ENCODE measurements at places on chromosomes 2 and 18.

DNA sequence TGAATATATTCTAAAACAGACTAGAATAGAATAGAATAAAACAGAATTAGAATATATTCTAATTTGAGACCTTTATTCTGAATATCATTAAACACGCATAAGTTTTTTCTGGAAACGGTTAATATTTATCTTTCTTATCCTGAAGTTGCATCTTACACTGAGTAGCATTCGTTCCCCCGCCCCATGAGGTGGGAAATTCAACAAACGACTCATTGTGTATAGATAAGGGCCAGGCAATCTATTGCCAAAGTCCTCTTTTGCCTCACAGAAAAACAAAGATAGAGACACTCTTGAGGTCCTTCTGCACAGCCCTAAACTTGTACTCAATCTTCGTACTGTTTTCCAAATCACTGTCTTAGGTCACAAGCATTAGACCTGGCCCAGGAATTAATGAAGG lies 98.1 kb downstream of the COL6A3 start:
- DNase-seq, result no peak

- no peak for DNase-seq
Measured at GRCh38 chr2:26438926-26439325, 37.2 kb downstream of the DRC1 start.

- DNase-seq, result no peak
Measured at GRCh38 chr2:181444654-181445053, 12.5 kb upstream of the ITGA4 start.

DNA sequence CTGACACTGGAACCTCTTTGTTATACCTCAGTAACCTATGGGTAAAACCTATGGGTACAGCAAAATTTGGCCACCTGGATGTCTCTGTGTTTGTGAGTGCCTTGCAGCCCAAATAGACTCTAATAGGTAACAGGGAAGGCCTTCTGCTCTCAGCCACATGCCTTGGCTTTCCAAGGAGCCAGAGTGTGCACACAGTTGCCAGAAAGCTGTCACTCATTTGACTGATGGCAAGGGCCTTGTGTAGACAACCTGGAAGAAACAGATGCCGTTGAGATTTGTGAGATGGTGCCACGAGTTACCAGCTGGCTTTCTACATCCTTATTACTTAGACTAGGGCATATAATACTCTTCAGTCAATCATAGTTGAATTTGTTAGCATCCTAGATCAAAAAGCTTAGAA lies 90.1 kb upstream of the RAB12 start:
- no peak for DNase-seq

GRCh38 chr18:27301615-27302378 lies 116.7 kb upstream of the CHST9 start:
- DNase-seq, result no peak

- DNase-seq, result no peak
Measured at GRCh38 chr2:201208563-201209252, 25.8 kb downstream of the CASP10 start.

DNA sequence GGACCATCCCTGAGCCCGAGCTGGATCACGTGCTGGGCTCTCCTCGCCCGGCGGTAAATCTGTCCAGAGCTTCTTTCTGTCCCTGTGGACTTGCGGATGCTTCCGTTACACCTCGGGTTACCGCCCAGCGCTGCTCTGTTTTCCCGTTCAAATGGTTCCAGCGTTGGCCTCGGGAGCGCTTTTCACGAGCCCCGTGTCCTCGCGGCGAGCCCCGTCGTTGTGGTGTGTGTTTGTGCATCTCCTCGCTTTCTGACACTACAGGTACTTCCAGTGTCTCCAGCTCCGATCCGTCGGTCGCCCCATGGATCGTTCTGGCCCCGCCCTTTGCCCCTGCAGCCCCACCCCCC lies 77.4 kb downstream of the RTP5 start:
- no peak for DNase-seq

DNA sequence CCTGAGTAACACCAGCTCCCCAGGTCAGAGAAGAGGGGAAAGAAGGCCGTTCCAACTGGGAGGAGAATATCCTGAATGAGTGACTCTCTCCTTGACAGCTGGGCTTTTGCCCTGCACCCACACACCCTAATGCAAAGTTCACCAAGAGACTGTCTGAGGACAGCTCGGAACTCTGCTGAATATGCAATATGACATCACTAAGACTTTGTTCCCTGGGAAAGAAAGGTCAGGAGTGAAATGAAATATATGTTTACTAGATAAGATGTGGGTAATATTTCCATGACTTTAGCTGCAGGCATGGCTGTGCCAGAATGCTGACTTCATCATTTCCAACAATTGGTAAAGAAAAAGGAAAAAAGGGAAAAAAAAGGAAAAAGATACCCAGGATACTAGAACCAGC lies 488.2 kb upstream of the RAB6C start:
- DNase-seq, result no peak

- no peak for DNase-seq
Measured at GRCh38 chr18:58484989-58485981, 143.6 kb downstream of the ALPK2 start.

- no peak for DNase-seq
Measured at GRCh38 chr18:75048776-75049454, 160.0 kb downstream of the PTGR3 start.

- DNase-seq, result no peak
Measured at GRCh38 chr18:76161983-76162382, 333.1 kb downstream of the ZNF516 start.

GRCh38 chr2:74772046-74772445 lies 61.9 kb upstream of the HK2 start:
- no peak for DNase-seq

DNA sequence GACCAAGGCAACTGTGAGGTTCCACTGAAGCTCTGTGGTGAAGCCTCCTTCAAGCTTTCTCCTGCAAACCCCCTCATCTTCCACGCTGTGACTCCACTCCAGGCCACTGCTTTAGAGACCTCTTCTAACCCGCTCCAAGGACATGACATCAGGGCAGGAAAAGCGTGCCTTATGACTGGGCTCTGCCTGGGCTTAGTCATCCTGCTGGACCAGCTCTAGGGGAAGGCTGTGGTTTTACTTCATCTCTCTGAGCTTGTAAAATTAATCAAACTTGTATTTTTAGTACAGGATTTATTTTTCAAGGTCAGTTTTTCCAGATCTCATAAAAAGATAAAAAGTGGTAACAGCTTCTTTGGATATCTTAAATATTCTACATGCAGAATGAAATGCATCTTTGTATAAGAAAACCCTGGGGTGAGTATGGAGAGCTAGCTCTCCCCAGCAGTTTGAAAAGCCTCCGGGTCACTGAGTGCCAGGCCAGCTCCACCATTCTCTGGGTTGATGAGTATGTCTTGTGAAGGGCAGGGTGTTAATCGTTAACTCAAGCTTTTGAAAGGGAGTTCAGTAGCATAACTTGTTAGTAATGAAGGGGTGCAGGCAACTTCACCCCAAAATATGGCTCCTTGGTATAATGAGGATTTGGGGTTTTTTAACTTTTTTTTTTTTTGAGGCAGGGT lies 33.1 kb upstream of the YPEL5 start:
- DNase-seq, result no peak

- DNase-seq, result no peak
Measured at GRCh38 chr2:186697536-186697935, 3.7 kb downstream of the FAM171B start.

- DNase-seq, result no peak
Measured at GRCh38 chr2:100202567-100202966, 60.2 kb upstream of the AFF3 start.

GRCh38 chr2:197152451-197153228 lies 157.9 kb downstream of the ANKRD44 start:
- DNase-seq, result peak; percentile 73

GRCh38 chr2:107553539-107553938 lies 273.2 kb upstream of the RGPD4 start:
- no peak for DNase-seq

GRCh38 chr2:159971365-159972152 lies 90.9 kb downstream of the PLA2R1 start:
- no peak for DNase-seq

DNA sequence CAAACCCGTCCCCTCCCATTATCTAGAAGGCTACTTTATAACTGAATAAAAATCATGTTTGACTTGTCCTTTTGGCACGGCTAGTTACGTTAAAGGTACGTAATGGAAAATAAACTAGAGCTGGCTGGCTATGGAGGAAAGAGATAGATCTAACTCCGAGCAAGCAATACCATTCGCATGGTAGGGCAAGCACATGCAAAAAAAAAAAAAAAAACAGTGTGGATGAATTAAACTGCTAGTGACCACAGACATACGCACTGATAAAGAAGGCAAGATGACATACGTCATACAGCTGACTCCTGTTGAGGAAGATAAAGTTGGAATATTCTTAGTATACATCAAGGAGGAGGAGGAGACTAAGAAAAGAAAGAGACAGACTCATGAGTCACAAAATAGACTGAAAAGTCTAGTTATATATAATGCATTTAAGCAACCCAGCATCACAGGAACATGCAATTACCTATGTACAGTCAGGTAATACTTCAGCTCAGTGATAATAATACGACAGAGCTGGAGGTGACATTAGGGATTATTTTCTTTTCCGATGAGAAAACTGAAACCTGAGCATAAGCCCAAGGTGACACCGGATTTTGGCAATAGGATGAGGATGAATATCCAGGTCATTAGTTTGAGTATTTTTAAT lies 37.9 kb upstream of the NARS1 start:
- DNase-seq, result no peak

- no peak for DNase-seq
Measured at GRCh38 chr2:55518841-55519165, 715 bp upstream of the CFAP36 start.

- DNase-seq, result no peak
Measured at GRCh38 chr2:112160283-112161250, 22.4 kb downstream of the FBLN7 start.

GRCh38 chr2:25036221-25036559 lies 5.7 kb upstream of the EFR3B start:
- DNase-seq, result no peak

GRCh38 chr2:6506361-6506794 lies 359.3 kb downstream of the CMPK2 start:
- DNase-seq, result no peak

- no peak for DNase-seq
Measured at GRCh38 chr18:76977108-76977621, 154.8 kb downstream of the ZNF236 start.

- no peak for DNase-seq
Measured at GRCh38 chr2:3316456-3317276, 61.0 kb downstream of the EIPR1 start.

- DNase-seq, result no peak
Measured at GRCh38 chr2:105553538-105554196, 154.8 kb upstream of the FHL2 start.

- no peak for DNase-seq
Measured at GRCh38 chr2:157433394-157433793, 10.5 kb downstream of the CYTIP start.

- peak; percentile 78 for DNase-seq
Measured at GRCh38 chr2:240566203-240567136, 1.8 kb upstream of the RNPEPL1 start.

DNA sequence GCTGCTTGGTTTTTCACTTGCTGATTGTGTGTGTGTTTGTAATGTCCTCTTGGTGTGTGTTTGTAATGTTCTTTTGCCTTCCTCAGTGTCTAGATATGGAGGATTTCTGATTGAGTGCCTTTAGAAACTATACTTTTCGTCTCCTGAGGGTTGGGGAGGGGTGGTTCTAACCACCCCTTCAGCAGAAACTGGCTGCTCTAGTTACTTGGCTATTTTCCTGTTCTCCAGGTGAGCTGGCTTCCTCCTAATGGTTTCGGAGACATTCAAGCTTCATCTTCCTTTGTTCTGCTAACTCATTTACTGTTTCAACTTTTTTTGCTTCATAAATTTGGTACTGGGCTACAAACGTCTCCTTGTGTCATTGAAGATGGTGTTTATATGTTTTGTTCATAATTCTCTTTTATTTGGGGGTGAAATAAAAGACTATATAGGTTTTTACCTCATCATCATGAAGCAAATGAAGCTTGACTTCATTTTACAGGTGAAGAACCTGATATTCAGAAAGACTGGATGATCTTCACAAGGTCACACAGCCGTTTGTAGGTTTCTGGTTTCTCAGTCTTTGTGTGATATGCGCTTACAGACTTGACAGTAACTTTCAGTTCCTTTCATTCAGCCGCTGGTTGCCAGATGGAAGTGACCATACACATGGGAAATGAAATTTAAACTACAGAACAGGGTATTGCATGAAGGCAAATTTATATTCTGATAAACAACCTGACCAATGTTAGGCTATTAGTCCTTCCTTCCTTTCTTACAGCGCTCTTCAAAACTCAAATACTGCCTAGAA lies 238.5 kb downstream of the GALR1 start:
- peak; percentile 72 for DNase-seq

GRCh38 chr2:149225446-149225845 lies 104.9 kb upstream of the LYPD6 start:
- DNase-seq, result no peak

GRCh38 chr2:85584354-85584856 lies at the start of gene VAMP5:
Gene VAMP5 (plus strand): TSS chr2:85584431. CDS start chr2:85584491, 60 bp downstream.
- DNase-seq, result no peak

GRCh38 chr18:32425466-32425865 lies 45.2 kb downstream of the GAREM1 start:
- DNase-seq, result no peak

All from GM12864 (cell line).